Activated T-helper 2 cell treated with anti-CD3 and anti-CD28 coated beads, Interferon-gamma antibody, Interleukin-2, Interleukin-4, amounts not matched to agents 10 μg/mL and 5 μg/mL and 100 μg/mL, durations not matched to agents 14 hours and 24 hours and 36 hours (primary cell): ENCODE measurements at places on chromosomes 7 and 10. TPM values are rescaled to one million over a fixed set of nuclear protein-coding genes. Genes with fewer than 3 reads are reported as not detected.
A peak's percentile ranks its signal among the peaks of the same experiment; 100 is the strongest.

GRCh38 chr7:25069900-25070443 lies 55.1 kb downstream of the CYCS start:
- peak; percentile 20 for DNase-seq

DNA sequence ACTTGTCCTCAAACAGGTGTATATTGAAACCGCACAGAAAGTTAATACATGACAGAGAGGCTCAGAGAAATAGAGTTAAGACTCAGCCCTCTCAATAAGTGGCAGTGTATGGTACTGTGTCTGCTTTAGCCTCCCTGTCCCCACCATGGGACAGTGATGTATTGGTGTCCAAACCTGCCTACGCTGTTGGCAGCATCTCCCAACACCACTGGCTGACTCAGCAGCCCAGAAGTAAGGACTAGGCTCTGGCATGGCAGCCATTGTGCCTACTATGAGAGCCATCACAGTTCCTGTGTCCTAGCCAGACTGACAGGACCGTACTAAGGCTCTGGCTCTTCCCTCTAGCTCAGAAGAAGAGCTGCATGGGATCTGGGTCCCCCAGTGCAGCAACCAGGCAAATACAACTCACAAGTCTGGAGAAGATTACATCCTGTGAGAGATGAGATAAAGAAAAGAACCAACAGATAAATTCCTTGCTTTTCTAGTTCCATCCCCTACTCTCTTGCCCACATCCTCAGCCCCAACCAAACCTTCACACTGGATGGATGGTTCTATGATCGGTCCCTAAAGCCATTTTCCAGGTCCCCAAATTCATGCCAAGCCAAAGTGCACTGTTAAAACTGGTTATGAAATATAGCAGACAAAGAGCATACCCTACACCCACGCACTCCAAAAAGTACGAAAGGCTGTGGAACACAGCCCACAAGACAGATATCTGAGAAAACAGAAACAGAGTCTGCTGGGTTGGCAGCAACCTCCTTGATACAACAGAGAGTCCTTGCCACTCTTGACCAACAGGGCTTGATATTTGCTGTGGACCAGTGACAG lies 44.1 kb upstream of the DMTF1 start:
- no peak for DNase-seq

DNA sequence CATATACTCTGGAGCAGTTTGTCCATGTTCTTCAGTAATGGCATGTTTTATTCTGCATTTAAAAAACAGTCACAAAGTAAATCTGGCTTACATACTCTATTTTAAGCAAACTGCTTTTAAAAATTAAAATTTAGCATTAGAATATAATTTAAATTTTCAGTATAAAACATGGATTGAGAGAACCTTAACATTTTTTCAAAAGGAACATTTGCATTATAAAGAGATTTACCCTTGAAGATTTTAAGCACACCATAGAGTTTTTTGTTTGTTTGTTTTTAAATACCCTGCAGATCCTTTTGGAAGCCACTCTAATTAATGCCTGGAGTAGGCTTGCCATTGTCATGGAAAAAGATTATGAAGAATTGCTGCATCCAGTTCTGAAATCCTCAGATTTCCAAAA lies 70.4 kb downstream of the ZNRF2 start:
- DNase-seq = no peak

- DNase-seq = no peak
Observed at GRCh38 chr7:157517782-157518513, 181.1 kb downstream of the DNAJB6 start.

- no peak for DNase-seq
Observed at GRCh38 chr7:147911201-147911601, 679.4 kb upstream of the C7orf33 start.

GRCh38 chr10:115417585-115418265 lies 324.6 kb downstream of the ATRNL1 start:
- no peak for DNase-seq

- DNase-seq = no peak
Observed at GRCh38 chr7:153021542-153021941, 262.0 kb downstream of the ACTR3B start.

- no peak for DNase-seq
Observed at GRCh38 chr10:14192746-14193145, 138.0 kb downstream of the FRMD4A start.

DNA sequence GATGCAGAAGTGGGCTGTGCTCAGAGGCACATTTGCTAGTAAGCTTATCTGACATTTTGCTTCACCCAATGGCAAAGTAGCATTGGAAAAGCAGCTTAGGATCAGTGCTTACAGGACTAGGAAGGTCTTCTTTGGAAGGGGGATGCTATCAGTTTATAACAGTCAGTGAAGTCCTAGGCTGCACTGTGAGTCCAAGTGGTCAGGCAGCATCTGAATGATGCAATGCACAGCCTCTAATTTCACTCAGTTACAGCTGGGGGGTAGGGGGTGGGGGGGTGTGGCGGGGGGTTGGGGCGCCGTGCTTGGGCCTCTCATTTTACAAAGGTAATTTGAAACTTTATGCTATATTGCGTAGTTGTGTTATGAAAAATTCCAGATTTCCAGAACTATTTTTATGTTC lies 652.3 kb upstream of the MGMT start:
- DNase-seq = no peak

The PAX2 gene
- total RNA-seq = 0.18 and 0.30 TPM in 2 replicates

The OR9A2 gene
- total RNA-seq = 0.30 TPM in 1 of 2 replicates, not detected in the other

The DUS4L gene
- 10.8 and 12.8 TPM in 2 replicates for total RNA-seq

The CPA4 gene
- total RNA-seq = not detected in 2 replicates

The ACBD7 gene
- 3.6 and 4.8 TPM in 2 replicates for total RNA-seq

The AKR1C3 gene
- total RNA-seq = 0.34 and 0.53 TPM in 2 replicates

The SCART1 gene
- 1.3 and 1.4 TPM in 2 replicates for total RNA-seq

The TEX47 gene
- total RNA-seq = not detected in 2 replicates

The GPR26 gene
- not detected in 2 replicates for total RNA-seq

The BCAP29 gene
- 46.6 and 52.0 TPM in 2 replicates for total RNA-seq

The FRMD4A gene
- 0.25 and 0.32 TPM in 2 replicates for total RNA-seq
